ENCODE measurements at places on chromosomes 16 and 17. TPM values are rescaled to one million over a fixed set of nuclear protein-coding genes. Genes with fewer than 3 reads are reported as not detected.

DNA sequence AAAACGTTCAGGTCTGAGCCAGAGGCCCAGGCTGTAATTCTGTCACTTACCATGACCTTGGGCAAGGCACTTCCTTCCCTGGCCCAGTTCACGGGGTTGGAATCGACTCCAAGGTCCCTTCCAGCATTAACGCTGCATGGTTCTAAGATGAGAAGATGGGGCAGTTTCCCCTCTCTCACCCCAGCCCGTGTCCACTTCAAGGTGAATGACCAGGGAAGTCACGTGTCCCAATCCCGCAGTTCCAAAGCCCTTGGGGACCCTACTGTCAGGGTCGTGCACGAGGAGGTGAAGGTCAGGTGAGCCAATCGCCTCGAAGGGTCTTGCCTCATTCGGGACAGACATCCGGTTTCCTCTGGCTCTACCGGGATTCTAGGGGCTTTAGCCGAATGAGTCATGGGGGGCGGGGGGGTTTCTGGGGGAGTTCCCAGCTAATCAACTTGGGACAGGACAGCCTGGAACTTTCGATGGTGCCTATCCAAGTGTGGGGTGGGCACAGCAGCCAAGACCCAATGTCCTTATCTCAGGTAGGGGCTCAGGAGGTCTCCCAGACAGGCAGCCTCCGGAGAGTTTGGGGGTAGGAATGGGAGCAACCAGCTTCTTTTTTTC lies 762 bp upstream of the CSF3 start:
- no peaks in the 10 kb centered on the region for H3K27me3 ChIP-seq
- no peak for DNase-seq
- H3K4me1 ChIP-seq = peaks cover 39% of the 10 kb centered on the region
- H3K36me3 ChIP-seq = no peaks in the 10 kb centered on the region

DNA sequence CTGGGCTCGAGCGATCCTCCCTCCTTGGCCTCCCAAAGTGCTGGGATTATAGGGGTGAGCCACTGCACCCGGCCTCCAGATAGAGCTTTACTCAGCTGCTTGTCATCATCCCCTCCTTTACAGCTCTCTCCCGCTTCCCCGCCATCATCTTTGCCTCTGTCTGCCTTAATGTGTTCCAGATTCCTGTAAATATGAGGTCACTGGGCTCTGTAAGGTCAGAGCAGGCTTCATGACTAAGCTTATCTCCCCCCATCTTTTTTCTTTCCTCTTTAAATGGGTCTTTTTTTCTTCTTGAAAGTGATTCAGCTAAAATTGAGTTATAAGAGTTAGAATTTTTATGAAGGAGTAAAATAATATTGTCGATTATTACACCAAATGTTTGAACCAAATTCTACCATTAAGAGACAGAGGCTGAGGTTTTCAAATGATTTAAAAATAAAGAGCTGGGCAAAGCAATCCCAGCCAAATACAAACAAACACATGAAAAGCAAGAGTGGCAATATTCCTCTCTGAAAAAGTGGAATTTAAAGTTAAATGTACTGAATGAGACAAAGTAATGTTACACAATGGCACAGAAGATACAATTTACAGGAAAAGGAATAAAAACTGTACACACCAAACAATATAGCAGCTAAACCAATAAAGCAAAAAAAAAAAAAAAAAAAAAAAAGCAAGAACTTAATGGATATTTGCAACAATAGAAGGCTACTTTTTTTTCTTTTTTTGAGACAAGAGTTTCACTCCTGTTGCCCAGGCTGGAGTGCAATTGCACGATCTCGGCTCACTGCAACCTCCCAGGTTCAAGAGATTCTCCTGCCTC lies 62.1 kb downstream of the CRISPLD2 start:
- no peaks in the 10 kb centered on the region for H3K27me3 ChIP-seq
- H3K4me1 ChIP-seq = peaks cover 19% of the 10 kb centered on the region
- H3K4me3 ChIP-seq = no peak overlapping the region
- DNase-seq = no peak
- no peaks in the 10 kb centered on the region for H3K36me3 ChIP-seq
- no peak overlapping the region for H3K27ac ChIP-seq

DNA sequence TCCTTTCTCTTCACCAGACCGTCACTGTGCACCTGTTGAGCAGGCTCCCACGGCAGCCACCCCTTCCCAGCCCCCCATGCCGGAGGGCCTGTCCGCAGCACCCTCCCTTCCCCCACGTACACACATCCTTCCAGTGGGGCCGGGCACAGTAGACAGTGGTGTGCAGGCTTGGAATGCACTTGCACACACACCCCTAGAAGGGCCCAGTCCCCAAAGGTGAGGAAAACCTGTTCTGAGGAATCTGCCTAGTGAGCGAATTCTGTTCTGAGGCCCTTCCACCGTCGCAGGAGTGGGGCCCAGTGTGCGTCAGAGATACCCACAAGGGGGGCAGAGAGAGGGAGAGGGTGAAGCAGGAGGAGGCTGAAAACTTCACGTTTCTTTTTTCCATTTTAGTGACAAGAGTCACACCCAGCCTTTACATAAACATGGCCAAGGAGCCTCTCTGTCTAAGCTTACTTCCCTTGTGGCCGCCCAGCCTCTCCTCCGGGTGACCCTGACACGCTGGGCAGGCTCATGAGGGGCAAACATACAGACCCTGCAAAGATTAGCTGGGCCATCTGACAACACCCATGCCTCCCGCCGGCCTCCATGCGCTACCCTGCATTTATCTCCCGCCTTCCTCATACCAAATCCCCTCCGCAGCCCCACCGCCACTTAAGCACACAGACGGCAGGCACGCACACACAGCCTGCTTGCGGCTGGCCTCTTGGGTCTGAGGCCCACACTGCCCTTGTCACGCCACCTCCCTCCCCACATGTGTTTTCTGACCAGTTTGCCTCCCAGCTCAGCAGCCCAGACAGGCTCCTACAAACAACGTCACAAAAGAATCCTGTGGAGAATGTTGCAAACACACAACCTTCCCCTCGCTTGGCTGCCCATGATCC lies 1.8 kb downstream of the ZBTB4 start:
- H3K4me1 ChIP-seq = peaks cover 23% of the 10 kb centered on the region
- H3K4me3 ChIP-seq = peak overlapping the region; percentile 95
- H3K36me3 ChIP-seq = no peaks in the 10 kb centered on the region
- peak; percentile 69 for DNase-seq
- no peaks in the 10 kb centered on the region for H3K27me3 ChIP-seq

ABCA8 gene
- total RNA-seq = 249 TPM

BBS2 gene
- total RNA-seq = 70.3 TPM

PRMT7 gene
- total RNA-seq = 99.3 TPM

Measured in testis (tissue), 5 donors.